Hindlimb muscle (tissue), 1 donor: ENCODE measurements at places on chromosomes 13 and 19.

DNA sequence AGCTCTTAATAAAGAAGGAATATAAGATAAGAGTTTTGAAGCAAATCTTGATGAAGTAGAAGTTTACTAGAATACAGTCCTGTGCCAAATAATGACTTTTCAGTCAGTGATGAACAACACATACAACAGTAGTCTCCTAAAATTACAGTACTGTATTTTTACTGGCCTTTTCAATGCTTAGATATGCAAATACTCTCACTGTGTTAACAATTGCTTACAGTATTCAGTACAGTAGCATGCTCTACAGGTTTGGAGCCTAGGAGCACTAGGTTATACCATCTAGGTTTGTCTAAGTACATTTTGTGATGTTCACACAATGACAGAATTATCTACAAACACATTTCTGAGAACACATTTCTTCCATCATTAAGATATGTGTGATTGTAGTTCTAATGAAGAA, 316.7 kb upstream of the KLHL1 start:
- DNase-seq, result no peak

DNA sequence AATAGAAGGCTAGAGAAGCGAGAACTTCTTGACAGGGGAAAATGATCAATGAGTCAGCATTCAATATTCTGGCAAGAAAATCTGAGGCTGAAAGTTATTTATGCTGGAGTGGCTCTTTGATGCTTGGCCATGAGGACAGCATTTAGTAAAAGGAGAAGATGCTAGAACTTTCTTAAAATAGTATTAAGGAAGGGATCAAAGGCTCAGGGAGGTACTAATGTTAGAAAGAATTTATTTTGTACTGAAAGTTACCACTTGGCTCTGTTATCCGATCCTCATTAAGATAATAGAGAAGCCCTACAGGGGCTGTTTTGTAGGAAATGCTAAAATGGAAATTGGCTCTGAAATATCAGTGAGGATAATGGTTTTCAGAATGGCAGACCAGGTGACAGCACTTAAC, 1774.6 kb upstream of the PCDH20 start:
- no peak for DNase-seq

DNA sequence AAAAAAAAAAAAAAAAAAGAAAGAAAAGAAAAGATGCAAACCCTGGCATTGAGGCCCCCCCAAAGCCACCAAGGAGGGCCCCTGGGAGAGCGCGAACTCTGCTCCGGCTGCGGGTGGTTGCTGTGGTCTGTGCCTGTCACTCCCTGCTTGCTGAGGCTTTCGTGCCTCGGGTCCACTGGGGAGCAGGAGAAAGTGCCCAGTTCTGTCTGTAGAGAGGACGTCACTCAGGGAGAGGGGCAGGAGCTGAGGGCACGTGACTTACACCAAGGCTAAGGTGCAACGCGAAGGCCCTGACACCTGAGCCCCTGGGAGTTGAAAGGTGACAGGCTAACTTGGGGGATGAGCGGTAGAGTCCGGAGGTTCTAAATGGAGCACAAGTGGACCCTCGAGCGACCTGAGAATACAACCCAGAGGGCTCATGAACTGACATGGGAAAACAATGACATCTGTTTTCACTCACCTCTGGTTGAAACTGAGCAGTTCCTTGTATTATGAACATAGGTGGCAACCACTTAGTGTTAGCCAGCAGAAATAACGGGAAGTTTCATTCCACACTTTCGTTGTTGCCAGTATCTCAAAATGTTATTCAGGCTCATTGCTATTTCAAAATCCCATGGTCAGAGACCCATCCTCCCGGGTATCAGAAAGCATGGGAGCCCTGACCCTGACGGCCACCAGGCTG, 69.2 kb upstream of the TM9SF2 start:
- DNase-seq, result no peak

GRCh38 chr13:113596321-113597200, 12.0 kb downstream of the TFDP1 start:
- DNase-seq, result no peak

DNA sequence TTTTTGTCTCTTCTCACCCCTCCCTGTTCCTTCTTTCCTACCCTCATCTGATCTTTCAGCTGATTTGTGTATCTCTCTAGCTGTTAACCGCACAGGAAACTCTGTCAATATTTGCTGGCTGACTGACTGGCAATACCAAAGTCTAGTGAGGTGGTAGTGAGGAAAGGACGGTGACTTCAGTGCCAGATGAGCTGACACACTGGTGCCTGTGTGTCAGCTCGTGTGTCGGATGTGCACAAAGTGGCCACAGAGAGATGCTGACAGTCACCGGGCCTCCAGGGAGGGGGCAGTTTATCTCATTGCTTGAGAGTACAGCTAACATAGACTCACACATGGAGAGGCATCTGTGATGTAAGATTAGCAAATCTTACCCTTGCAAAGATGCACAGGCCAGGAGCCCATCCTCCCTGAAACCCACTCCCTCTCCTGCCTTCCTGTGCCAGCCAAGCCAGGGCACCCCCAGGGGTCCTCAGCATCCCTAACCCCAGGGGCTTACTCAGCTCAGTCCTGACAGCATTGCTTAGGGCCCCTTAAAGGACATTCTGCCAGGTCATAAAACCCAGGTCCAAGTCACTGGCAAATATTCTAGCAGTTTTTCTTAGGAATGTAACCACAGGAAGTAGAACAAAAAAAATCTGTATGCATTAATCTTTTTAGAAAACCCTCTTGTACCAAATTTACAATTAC, 80.2 kb downstream of the SHISA2 start:
- DNase-seq, result no peak
